ENCODE measurements at places on chromosomes 7 and 10. TPM values are rescaled to one million over a fixed set of nuclear protein-coding genes. Genes with fewer than 3 reads are reported as not detected.

CCAR1 gene
- total RNA-seq = 80.8 TPM

GIMAP8 gene
- 7.5 TPM for total RNA-seq

GDF10 gene
- 10.0 TPM for total RNA-seq

TET1 gene
- total RNA-seq = 55.9 TPM

PRSS37 gene
- total RNA-seq = not detected

ANKRD26 gene
- total RNA-seq = 35.2 TPM

NSUN5 gene
- total RNA-seq = 18.4 TPM

Data from camera-type eye (tissue), 1 donor.